ENCODE measurements at places on chromosomes 4 and X.

DNA sequence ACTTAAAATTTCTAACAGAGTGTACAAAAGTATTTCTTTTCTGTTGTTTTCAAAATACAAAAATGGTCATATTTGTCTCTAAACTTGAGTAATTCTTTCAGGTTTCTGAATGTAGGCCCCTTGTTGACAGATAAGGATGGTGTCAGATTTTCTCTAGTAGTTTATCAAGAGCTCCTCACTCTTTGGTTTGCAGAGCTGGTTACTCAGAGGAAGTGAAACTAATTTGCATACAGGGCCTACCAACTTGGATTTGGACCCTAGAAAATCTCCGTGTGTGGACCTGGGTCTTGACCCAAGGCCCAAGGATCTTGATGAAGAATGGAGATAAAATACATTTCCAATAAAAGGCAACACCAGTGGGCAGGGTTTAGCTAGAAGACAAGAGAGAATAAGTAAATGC is 433 bp upstream of the ADH6 start:
- no peak for DNase-seq

GRCh38 chrX:45622042-45622423 is 421.4 kb upstream of the DIPK2B start:
- no peak for DNase-seq

DNA sequence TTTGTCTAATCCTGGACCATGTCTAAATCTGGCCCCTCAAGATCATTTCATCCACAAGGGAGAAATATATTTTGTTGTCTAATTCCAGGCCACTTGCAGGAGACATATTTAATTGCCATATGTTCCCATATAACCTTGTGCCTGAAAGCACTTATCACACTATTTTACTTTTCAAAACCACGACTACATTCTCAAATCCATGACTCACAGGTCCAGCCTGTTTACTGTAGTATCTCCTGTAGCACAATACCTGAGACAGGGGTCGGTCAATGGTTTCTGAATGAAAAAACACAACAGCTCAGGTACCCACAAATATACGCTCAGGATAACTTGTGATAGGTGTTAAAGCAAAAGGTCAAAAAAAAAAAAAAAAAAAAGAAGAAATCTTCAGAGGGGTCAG is 60.9 kb downstream of the SEC24D start:
- DNase-seq: no peak

- no peak for DNase-seq
Measured at GRCh38 chr4:20652226-20652885, 47.9 kb upstream of the PACRGL start.

GRCh38 chr4:113059449-113060182 is 10.2 kb downstream of the ANK2 start:
- DNase-seq: no peak

DNA sequence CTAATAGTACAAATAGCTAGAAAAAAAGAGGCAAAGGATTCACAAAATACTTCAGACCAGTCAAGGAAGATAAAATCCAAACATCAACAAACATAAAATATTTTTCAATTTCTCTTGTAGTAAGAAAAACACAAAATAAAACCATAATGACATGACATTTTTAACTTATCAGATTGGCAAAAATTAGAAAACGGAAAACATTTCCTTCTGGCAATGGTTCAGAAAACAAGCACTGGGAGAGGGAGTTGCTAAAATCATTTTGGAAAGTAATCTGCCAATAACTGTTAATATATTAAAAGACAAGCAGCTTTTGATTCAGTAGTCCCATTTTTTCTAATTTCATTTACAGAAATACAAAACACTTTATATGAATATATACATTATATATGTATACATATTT is 26.1 kb downstream of the TKTL2 start:
- no peak for DNase-seq

Measured in activated CD4-positive, alpha-beta T cell treated with anti-CD3 and anti-CD28 coated beads, Interleukin-10, Interleukin-2, amounts not matched to agents 100 ng/mL and 50 ng/mL, durations not matched to agents 16 hours and 8 hours (primary cell).